Renal pelvis (tissue), 12 donors: ENCODE measurements at places on chromosomes 5 and 9. TPM values are rescaled to one million over a fixed set of nuclear protein-coding genes. Genes with fewer than 3 reads are reported as not detected.

The C5orf58 gene
- 0.22 TPM for polyA plus RNA-seq

The KLF4 gene
- 7.0 TPM for polyA plus RNA-seq

The HTR4 gene
- polyA plus RNA-seq = 0.12 TPM

The OR1J4 gene
- polyA plus RNA-seq = not detected

The DNAJA1 gene
- polyA plus RNA-seq = 209 TPM

The PCDHB12 gene
- 3.6 TPM for polyA plus RNA-seq

The PHF24 gene
- polyA plus RNA-seq = 0.13 TPM

The IL5 gene
- not detected for polyA plus RNA-seq

- DNase-seq = no peak
Observed at GRCh38 chr5:98656125-98656795, 117.2 kb upstream of the RGMB start.

DNA sequence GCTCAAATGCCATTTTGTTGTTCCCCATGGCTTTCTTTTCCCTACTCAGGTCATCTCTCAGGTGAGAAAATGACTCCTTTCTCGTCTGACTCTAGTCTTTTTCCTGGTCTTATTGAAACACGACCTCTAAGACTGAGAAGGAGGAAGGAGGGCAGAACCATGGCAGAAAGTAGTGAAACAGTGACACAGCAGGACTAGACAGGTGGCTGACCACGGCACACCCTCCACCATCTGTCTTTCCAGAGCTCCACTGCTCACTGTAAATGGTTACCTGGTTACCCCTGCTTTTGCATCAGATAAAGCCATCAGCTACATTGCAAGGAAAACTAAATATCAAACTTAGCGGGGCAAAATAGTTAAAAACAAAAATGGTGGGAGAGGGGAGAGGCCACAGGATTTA, 30.9 kb downstream of the NR4A3 start:
- DNase-seq = no peak

GRCh38 chr5:129664336-129664937, 83.5 kb upstream of the MINAR2 start:
- DNase-seq = peak; percentile 7

- DNase-seq = no peak
Observed at GRCh38 chr5:107617052-107617451, 53.7 kb downstream of the EFNA5 start.

GRCh38 chr9:105129731-105130130, 114.7 kb upstream of the SLC44A1 start:
- DNase-seq = no peak

DNA sequence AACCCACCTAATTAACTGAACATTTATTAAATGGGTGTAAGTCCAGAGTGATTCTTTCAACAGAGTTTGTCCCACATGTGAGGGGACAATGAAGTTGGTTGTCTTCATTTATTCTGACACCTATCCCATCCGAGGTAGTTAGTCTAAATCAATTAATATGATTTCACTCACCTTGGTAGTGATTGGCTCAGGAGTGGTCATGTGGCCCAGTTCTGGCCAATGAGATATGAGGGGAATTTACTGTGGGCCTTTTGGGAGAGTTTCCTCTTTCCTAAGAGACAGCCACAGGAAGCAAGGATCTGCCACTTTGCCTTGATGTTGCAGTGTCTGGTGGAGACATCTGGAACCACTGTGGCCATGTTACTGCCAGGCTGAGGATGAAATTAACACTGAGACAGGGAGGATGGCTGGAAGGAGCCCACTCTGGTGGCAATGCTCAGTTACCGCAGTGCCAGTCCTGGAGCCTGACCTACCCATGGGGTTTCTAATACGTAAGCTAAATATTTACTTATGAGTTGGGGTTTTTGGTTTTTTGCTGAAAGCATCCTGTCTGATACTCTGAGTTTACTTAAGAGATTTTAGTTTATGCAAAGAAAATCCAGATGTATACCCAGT, 118.6 kb downstream of the FGF18 start:
- DNase-seq = no peak

GRCh38 chr9:127523312-127523851, 72.1 kb downstream of the LRSAM1 start:
- DNase-seq = no peak

- no peak for DNase-seq
Observed at GRCh38 chr9:112872019-112872418, 18.7 kb downstream of the SLC46A2 start.

DNA sequence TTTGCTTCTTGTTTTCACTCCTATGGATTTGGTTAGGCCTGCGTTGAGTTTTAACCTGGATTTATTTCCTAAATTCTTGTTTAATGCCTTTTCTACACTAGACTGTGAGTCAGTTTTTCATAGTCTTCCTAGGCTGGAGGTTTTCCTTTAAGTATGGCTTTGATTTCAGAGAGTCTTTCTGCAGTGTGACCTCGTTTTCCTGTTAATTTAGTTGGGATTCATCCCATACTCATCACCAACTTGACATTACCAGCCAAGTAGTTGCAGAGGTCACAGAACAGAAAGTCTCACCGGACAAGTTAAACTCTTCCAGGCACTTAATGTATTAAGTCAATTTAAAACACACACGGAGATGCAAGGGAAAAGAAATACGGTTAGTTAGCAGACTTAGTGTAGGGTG, 29.7 kb upstream of the AUH start:
- no peak for DNase-seq

DNA sequence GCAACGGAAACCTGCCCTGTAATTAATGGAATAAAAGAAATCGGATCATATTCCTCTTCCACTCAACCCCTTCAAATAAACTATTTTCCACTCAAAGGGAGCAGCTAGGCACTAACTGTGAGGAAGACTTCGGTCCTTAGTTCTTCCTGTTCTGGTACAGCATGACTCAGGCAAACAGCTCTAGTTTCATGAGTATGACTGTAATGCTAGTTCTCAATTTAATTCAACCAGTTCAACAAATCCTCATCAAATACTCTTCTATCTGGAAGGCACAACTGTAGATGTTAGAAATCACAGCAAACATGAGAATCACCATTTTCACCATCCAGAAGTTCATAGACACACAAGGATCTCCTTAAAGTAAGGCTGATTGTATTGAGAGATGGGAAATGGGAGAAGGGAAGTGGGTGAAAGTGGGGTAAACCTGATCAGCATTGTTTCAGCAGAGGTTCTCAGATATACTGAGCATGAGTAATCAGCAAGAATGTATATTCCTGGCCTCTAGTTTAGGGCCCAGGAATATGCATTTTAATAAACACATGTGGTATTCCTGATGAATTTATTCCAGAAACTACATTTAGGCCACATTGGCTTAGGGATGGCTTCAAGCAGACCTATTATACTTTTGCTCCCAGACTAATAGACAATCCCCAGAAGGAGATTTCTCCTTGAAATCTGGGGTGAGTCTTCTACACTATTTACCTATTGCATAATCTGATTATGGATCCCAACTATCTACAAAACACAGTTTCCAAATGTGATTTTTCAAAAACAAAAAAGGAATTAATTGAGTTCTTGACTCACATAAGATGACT, 141.1 kb upstream of the SLC12A2 start:
- no peak for DNase-seq

GRCh38 chr9:131292937-131293336, 3.4 kb downstream of the PLPP7 start:
- no peak for DNase-seq

GRCh38 chr9:6098431-6098830, 83.0 kb upstream of the RANBP6 start:
- DNase-seq = no peak

- DNase-seq = no peak
Observed at GRCh38 chr9:95923794-95924193, 48.3 kb downstream of the ERCC6L2 start.

GRCh38 chr9:76181020-76181641, 213.1 kb downstream of the RFK start:
- no peak for DNase-seq

GRCh38 chr5:140255460-140256157, 47.3 kb downstream of the PFDN1 start:
- no peak for DNase-seq
